ENCODE measurements at places on chromosomes 2 and 18. TPM values are rescaled to one million over a fixed set of nuclear protein-coding genes. Genes with fewer than 3 reads are reported as not detected.

Gene STARD6
- total RNA-seq, result not detected

DNA sequence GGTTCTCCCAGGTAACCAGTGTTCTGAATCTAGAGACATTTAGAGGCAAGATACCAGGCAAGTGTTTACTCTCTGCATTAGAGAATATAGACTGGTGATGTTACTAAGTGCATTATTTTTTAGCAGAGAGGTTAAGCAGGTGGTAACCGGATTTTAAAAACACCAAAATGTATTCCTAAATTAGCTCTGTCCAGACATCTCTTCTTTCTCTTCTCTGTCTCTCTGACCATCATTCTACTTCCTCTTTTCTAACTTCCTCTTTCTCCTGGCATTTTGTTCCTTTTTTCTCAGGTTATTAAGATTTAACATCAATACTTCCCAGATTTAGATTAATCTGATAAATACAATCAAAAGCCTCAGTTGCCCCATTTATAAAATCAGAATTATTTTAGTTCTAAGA is 31.7 kb upstream of the DYNC1I2 start:
- no peak for DNase-seq

DNA sequence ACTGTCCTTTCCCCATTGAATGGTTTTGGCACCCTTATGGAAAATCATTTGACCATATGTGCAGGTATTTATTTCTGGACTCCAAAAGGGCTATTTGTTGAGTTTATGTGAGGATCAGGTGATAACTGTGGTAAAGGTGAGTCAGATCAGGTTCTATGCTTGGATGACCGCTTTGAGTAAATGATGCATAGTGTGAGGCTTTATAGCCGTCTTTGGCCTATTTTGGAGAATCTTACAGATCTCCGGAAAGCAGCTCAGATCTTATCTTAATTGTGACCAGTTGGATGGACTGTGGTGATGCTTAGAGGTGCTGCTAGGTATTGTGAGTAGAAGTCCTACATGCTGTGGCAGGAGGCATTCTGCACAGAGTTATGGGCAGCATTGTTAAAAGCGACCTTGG is 126.2 kb downstream of the METTL8 start:
- DNase-seq, result no peak

Gene PLCD4
- 2.8 TPM for total RNA-seq

DNA sequence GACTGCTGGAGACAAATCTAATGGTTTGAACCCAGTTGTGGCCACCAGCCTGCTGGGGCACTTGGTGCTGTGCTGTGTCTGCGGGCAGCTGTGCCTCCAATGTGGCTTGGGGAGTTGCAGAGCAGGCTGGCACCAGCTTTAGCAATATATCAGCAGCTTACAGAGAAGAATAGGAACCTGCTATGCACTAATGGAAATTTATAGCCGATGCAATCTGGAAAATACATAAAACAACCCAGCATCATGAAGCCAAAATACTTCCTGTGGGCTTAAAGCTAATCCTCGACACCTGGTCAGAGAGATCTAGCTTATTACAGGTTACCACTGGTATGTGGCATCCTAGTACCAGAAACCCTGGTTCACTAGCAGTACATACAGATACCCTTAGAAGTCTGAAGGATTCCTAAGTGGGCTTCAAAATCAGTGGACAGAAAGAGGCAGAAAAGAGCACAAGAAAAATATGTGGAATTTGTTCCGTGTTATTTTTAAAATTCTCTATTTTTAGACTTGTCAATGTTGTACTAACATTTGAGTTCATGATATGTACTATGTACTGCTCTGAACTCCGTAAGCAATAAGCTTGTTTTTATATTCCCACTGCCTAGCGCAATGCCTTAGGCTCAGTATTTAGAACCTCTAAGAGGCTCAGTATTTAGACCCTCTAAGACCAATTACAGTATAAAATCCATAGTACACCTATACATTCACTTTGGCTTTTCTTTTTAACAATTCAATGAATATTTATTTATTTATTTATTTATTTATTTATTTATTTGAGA is 194.7 kb downstream of the UXS1 start:
- DNase-seq, result no peak

- no peak for DNase-seq
Observed at GRCh38 chr2:47656715-47657600, 126.0 kb upstream of the MSH6 start.

DNA sequence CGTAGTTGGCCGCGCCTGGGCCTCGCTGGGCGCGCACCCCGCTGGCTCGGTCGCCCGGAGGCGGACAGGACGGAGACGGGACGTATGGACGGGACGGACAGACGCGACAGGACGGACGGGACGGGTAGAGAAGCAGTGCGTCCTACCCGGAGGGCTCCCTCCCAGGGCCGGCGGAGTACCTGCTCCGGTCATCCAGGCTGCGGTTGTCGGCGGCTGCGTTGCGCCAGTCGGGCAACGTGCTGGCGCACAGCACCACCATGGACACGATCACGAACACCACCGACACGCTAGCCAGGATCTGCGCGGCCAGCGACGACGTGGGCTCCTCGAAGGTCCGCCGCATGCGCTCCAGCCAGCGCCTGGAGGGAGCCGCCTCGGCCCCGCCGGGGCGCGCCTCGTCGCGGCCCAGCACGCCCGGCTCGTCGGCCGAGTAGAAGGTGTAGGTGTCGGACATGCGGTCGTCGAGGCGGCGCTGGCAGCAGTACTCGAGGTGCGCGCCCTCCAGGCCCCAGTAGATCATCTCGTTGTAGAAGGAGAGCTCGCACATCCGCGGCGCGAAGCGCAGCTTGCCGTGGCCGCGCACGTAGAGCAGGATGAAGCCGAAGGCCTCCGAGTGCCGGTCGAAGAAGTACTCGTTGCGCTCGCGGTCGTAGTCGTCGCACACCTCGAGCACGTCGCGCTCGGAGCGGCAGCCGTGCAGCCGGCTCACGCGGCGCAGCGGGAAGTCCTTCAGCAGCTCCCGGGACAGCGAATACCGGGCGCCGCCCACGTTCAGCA is 903 bp downstream of the KCNG3 start:
- DNase-seq, result no peak
